ENCODE measurements at places on chromosomes 11 and 22.

GRCh38 chr22:20032407-20032991 is 11.6 kb downstream of the TANGO2 start:
- no peak for DNase-seq

- DNase-seq = peak; percentile 97
Observed at GRCh38 chr11:17207317-17208256, at the start of gene PIK3C2A. PIK3C2A (minus strand) TSS chr11:17207986; CDS start chr11:17169741, 38,245 bp downstream.

DNA sequence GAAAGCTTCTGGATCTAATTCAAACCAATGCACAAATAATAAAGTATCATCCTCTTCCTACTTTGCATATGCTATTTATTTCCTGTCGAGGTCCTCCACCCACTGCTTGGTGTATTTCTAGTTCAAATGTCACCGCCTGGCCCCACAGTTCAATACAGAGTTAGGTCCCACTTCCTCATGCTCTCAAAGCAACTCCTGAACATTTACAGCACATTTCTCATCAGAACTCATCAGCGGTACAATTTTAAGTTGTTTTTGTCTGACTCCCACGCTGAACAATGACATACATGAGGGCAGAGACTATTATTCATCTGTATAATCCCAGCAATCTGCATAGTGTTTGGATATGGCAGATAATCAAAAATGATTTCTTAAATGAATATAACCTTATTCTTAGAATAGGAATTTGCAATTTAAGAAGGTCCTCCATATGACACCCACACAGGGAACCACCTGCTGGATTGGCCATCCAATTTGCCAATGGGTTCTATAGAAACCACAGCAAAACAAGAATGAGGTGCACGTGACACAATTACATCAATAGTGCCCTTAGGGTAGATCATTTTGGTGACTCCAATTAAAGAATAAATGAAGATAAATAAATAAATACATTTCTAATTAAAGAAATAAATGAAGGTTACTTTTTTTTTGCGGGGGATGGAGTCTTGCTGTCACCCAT is 54.2 kb downstream of the SLC25A17 start:
- DNase-seq = no peak

GRCh38 chr11:126224647-126225294 is 13.2 kb downstream of the FAM118B start:
- no peak for DNase-seq

DNA sequence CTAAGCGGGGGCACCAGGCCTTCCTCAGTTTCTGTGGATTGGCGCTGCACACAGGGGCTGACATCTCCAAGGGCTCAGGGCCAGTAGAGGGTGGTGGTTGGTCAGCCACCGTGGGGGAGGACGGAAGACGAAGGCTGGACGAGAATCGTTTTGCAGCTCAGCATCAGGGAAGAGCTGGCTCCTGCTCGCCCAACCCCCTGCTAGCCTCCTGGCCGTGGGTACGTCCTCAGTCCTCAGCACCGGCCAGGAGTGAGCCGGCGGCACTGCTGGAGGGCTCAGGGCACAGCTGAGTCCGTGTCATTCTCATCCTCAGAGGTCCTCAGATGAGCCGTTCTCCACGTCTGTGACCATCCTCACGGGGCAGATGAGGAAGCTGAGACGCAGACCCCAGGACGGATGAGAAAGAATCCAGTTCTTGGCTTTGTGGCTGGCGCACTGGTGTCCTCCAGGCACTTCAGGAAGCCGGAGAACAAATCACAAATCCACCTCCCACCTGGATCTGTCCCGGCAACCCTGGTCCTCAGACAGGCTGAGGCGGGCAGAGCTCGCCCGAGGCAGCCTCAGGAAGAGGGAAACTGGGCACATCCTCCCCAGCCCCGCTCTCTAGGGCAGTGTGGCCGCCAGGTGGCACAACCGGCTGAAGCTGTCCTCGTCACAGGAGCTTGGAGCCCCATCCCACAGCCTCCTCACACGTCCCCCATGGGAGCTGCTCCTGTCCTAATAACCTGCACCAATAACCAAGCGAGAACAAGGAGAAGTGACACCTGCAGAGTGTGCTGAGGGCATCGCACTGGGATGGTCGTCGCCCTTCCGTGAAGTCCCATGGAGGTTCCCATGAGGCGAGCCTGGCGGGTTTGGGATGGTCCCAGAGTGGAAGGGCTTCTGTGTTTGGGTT is 393.7 kb downstream of the BRD1 start:
- no peak for DNase-seq

- no peak for DNase-seq
Observed at GRCh38 chr11:16361108-16361865, 4.9 kb upstream of the SOX6 start.

GRCh38 chr11:67056267-67057204 is at the start of gene RHOD:
RHOD (plus strand) TSS chr11:67056847; CDS start chr11:67056903, 56 bp downstream.
- DNase-seq = peak; percentile 48

- DNase-seq = no peak
Observed at GRCh38 chr22:28435982-28436381, 243.7 kb downstream of the TTC28 start.

DNA sequence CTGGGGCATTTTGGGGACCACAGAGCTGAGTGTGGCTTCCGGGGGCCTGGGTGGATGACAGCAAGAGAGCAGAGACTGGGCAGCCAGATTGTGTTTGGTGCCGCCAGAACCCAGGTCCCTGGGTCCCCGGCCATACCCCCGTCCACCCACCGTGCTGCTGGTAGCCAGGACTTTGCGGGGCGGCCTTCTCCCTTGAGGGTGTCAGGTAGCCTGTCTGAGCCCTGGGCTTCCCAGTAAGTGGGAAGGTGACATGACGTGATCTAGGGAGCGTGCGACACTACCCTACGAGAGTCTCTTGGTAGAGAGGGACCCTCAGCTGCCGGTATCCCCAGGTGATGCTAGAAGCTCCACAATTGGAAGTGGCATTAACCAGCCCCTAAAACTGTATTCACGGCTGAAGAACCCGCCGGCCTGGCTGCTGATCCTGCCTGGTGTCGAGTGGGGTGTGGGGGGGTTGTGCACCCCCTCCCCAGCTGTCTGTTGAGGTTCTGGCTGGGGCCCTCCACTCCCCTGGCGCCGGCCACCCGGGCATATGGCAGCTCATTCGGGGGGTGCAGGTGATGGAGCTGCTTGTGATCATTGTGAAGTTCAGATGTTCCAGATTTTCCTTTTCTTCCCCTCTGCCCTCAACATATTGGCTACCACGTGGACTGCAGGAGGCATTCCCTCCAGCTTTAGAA is 66.9 kb downstream of the MPPED1 start:
- DNase-seq = no peak

GRCh38 chr22:31526270-31526669 is 29.9 kb downstream of the SFI1 start:
- DNase-seq = peak; percentile 46

Data from activated naive CD4-positive, alpha-beta T cell treated with anti-CD3 and anti-CD28 coated beads, Interleukin-2, amount 50 U/mL, for 16 hours (primary cell).